Stimulated activated CD8-positive, alpha-beta memory T cell treated with anti-CD3 and anti-CD28 coated beads, Interleukin-2, amount 100 ng/mL, for 48 hours (primary cell): ENCODE measurements at places on chromosomes 3 and 15.
A peak's percentile ranks its signal among the peaks of the same experiment; 100 is the strongest.

- no peak for DNase-seq
These were observed 148.1 kb downstream of the EEFSEC start for GRCh38 chr3:128301186-128302023.

GRCh38 chr3:101850246-101851051 lies 1.1 kb downstream of the NFKBIZ start:
- peak; percentile 14 for DNase-seq

GRCh38 chr15:62584301-62585235 lies 419.5 kb upstream of the C2CD4B start:
- no peak for DNase-seq

- DNase-seq: no peak
These were observed 34.8 kb downstream of the CRYGS start for GRCh38 chr3:186509423-186509822.

GRCh38 chr3:61828184-61828874 lies 267.0 kb downstream of the PTPRG start:
- no peak for DNase-seq

DNA sequence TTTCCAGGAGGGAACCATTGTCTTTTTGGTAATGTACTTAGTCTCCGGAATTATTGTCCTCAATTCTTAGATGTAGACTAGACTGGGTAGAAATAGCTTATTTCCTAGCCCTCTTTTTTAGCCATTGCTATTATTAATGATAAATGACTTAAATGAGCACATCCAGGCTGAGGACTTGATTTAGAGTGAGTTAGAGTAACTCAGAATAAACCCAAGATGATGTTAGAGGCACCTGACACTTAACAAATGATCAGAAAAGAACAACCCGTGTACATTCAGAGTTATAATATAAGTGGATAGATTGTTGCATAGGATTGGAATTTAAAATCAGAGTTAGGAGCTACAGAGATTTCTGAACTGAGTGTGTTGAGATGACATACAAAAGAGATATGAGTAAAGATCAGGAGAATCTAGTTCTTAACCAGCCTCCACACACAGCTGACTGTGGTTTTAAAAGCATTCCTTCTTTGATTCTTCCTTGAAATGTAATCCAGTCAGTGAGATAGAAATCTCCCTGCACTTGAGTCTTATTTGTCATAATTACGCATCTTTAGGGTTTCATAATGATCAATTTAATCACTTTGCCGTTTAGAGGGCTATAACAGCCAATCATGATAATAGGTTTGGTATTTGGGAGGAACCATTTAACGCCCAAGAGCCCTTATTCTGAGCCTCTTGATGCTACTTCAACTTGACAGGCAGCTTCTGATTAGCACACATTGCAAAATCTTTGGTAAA lies 366.5 kb downstream of the GAP43 start:
- DNase-seq: no peak

GRCh38 chr3:52842424-52842823 lies 7.6 kb upstream of the MUSTN1 start:
- DNase-seq: no peak

DNA sequence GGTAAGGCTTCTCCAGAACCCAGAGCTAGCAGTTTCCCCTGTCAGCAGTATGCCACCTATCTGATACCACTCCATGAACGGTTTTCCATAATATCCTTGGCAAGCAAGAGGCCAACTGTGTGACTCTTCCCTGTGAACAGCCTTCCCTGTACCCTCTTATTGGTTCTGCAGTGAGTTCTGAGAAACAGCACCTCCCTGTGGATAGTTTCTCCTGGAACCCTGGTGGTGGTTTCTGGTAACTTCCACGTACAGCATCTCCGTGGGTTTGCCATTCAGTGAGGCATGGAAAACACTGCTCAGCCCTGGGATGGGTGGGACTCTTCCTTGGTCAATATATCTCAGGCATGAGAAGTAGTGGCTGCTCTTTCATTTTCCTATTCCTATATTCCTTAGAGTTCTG lies 19.4 kb upstream of the SERPINI2 start:
- DNase-seq: no peak

- no peak for DNase-seq
These were observed 12.2 kb downstream of the RNF111 start for GRCh38 chr15:58999694-59000093.

DNA sequence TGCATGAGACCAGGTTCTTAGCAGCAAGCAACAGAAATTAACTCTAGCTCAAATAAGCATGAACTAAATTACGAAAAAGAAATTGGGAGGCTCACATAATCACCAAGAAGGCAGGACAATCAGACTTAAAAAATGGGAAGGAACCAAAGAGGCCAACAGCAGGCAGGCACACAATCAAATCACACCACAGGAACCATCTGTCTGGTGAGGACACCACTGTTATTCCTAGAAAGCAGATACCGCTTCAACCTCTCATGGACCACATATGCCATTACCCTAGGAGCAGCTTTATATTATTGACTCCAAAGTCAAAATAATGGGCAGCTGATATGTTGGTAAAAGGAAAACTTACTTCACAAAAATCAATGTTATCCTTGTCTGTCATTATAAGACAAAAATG lies 51.6 kb downstream of the SUCLG2 start:
- DNase-seq: no peak

DNA sequence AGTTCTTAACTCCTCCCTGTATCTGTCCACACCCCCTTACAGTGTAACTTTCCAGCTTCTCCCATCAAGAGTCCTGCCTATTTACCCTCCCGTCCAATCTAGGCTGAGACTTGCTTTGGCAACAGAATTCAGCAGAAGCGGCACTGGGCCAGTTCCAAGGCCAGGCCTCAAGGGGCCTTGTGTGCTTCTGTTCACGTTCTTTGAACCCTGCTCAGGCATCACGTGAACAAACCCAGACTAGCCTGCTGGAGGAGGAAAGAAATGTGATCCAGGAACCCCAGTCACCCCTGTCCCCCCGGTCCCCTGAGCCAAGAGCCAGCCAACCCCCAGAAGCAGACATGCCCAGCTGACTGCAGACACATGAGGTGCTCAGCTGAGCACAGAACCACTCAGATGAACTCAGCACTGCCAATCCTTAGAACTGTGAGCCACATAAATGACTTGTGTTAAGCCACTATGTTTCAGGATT lies 76.1 kb upstream of the DCLK3 start:
- no peak for DNase-seq

DNA sequence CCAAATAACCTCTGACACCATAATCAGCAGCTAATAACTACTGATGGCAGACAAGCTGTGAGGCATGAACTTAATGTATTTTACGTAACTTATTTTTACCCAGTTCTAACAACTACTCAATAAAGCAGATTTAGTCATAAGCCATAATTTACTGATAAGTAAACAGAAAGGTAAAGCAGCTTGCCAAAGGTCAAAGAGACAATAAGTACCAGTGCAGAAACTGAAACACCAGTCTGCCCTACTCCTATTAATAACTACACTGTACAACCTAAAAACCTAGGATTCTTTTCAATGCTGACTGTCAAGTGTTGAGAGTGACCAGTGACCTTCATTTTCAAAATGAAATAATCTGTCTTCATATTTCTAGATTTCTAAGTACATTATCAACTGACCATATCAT lies 152.2 kb downstream of the NR2E3 start:
- DNase-seq: no peak

DNA sequence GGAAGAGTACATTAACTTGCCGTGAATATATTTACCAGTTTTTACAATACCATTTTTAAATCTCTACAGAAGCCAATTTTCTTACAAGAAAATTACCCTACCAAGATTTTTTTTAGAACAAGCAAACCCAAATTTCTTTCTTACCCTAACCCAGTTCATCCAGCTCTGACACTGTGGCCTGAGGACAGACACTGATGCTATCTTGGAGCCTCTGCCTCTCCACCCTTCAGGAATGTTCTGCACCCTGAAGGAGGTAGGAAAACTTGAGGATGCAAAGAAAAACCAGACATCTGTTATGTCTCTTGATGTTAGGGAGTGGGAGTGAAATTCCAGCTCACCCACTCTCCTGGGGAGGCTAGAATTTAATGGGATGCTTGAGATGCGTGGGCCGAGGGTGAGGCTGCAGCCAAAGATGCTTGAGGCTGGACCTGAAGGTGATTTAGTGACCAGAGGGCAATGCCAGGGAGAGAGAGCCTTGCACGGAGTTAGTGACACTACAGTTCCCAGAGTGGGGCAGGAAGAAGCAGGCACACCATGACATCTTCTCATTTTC lies 69.9 kb downstream of the LIPC start:
- no peak for DNase-seq

GRCh38 chr15:69562116-69562515 lies 109.5 kb downstream of the RPLP1 start:
- no peak for DNase-seq

GRCh38 chr15:67144609-67145311 lies 79.4 kb downstream of the SMAD3 start:
- no peak for DNase-seq

DNA sequence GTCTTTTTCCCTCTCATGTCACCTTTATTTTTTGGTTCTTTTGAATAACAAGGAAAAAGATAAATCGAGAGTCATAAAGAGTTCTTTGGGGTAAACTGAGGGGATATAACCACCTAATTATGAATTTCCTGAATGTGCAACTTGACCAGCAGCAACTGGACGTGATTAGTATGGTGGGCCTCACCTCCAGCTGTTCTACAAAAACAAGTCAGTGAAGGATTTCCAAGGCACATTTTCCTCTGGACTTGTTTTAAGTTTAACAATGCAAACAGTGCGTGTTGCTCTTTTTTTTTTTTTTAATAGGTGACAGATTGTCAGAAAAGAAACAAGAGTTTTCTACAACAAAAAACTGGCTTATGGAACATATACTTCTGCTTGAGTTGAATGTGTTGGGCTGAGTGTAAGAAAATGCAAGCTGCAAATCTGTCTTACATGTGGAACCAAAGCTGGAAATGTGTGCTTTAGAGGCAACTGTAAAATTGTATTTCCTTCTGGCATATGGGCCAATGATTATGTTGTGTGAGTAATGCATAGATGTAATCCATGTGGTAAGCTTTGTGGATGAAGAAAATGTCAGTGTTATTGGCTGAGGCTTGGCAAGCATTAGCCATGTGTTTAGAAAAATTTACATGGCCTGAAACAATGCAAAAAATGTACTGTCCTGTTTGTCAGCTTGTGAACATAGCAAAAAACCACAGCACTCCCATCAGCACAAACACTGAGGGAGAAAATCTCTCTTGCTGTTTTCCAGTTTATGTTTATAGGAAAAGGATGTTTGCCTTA lies 44.5 kb upstream of the FNDC3B start:
- no peak for DNase-seq

DNA sequence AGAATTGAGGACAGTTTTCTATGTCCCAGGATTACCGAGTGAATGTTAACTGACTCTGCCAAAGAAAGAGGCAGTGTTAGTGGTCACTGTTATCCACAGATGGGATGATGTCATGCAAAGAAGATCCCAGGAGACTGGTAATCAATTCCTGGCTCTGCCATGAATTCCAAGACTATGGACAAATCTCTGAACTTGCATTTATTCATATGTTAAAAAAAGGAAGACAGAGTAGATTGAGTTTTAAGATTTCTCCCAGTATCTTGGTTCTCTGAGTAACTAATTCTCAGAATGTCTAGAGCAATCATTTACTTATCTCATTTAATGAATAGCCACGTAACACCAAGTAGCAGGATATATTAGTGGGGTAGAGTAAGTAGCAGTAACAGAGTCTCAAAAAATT lies 11.5 kb upstream of the MAP3K13 start:
- DNase-seq: no peak

- no peak for DNase-seq
These were observed 30.7 kb upstream of the SIAH2 start for GRCh38 chr3:150793641-150794040.

- no peak for DNase-seq
These were observed 223.9 kb downstream of the LRTM1 start for GRCh38 chr3:54703923-54704322.

DNA sequence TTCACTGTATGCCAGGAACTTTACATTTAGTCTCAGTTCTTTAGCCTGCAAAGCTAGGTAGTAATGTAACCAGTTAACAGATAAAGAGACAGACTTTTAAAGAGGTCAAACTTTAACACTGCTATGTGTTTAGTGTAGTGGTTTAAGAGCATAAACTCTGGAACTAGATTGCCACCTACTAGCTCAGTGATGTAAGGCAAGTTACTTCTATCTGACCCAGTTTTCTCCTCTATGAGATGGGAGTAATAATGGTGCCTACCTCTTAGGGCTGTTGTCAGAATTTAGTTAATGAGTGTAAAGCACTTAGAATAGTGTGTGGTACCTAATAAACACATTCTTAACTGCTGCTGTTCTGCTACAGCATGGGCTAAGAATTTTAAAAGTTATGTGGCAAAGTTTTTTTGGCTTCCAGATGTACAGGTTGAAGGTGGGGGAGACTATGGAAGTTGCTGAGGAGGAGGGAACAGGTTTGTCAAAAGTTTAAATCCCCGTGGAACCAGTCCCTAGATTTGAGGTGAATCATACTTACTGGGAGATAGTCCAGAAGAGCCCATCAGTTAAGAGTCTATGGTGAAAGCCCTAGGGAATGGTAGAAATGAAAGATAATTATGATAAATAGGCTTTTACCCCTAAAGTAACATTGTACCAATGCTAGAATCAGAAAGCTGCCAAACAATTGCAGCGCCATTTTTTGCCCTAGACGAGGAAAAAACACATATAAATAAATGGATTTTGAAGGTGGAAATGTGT lies 13.9 kb downstream of the TSC22D2 start:
- DNase-seq: no peak

GRCh38 chr3:170907637-170908234 lies 701 bp downstream of the EIF5A2 start:
- no peak for DNase-seq
